ENCODE measurements at places on chromosomes 4 and X.

- DNase-seq, result no peak
Observed at GRCh38 chr4:39066371-39066770, 4.3 kb downstream of the KLHL5 start.

- DNase-seq, result no peak
Observed at GRCh38 chrX:53236025-53236679, 11.1 kb upstream of the KDM5C start.

- DNase-seq, result peak; percentile 46
Observed at GRCh38 chr4:145936142-145936996, 2.3 kb downstream of the ZNF827 start.

GRCh38 chr4:78684325-78685079 lies 91.6 kb upstream of the BMP2K start:
- DNase-seq, result no peak

- no peak for DNase-seq
Observed at GRCh38 chr4:86156531-86156930, 203.3 kb downstream of the MAPK10 start.

DNA sequence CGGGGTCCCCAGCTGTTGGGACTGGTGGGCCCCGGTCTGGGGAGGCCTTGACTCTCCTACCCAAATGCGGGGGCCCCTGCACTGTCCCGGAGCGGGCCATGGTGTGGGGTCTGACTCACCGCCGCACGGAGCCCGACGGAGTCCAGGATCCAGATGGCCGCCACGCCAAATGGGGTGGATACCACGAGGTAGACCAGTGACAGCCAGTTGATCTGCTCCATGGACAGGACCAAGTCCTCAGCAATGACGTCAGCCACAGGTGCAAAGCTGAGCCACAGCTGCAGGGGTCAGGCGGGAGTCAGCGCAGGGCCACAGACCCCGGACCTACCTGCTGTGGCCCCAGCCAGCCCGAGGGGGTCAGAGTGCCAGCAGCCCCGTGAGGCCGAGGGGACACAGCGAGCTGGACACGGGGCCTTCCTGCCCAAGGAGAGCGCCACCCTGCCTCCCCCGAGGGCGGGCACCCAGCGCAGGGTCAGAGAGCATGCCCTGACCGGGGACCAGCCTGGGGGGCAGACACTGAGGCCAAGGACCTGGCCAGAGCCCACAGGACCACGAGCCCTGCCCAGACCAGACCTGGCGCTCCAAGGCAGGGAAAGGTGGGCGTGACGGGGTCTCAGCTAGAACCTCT lies 2.4 kb downstream of the SLC49A3 start:
- no peak for DNase-seq

GRCh38 chrX:47523297-47523696 lies 37.7 kb upstream of the ARAF start:
- no peak for DNase-seq

Data from foreskin keratinocyte (primary cell).